ENCODE measurements at places on chromosomes 5 and 9. TPM values are rescaled to one million over a fixed set of nuclear protein-coding genes. Genes with fewer than 3 reads are reported as not detected.

The MTRR gene
- 16.2 TPM for total RNA-seq

- no peaks in the 10 kb centered on the region for H3K36me3 ChIP-seq
- H3K4me1 ChIP-seq = no peaks in the 10 kb centered on the region
- H3K27ac ChIP-seq = no peak overlapping the region
- no peak overlapping the region for H3K4me3 ChIP-seq
- no peaks in the 10 kb centered on the region for H3K27me3 ChIP-seq
Measured at GRCh38 chr9:89153232-89154017, 25.2 kb downstream of the SHC3 start.

GRCh38 chr9:113570749-113571711 is 107.5 kb downstream of the RGS3 start:
- H3K4me3 ChIP-seq = no peak overlapping the region
- no peak overlapping the region for H3K27ac ChIP-seq

DNA sequence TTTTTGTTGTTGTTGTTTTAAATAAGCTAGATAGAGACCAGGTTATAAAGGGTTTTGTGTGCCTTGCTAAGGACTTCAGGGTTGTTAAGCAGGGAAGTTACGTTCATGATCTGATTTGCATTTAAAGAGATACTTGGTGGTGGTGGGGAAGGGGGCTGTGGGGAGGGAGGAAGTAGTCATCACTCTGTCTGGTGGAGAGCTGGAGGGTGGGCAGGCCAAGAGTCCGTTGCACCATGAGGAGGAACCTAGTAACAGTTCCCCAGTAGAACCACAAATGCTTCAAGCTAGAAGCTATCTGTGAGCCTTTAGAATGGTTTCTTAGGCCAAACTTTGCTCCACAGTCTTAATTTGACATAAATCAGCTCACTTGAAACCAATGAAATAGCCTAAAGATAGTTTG is 18.7 kb upstream of the ROPN1L start:
- H3K36me3 ChIP-seq = peaks cover 79% of the 10 kb centered on the region
- DNase-seq = no peak
- no peak overlapping the region for H3K4me3 ChIP-seq
- H3K27ac ChIP-seq = no peak overlapping the region
- no peaks in the 10 kb centered on the region for H3K4me1 ChIP-seq

DNA sequence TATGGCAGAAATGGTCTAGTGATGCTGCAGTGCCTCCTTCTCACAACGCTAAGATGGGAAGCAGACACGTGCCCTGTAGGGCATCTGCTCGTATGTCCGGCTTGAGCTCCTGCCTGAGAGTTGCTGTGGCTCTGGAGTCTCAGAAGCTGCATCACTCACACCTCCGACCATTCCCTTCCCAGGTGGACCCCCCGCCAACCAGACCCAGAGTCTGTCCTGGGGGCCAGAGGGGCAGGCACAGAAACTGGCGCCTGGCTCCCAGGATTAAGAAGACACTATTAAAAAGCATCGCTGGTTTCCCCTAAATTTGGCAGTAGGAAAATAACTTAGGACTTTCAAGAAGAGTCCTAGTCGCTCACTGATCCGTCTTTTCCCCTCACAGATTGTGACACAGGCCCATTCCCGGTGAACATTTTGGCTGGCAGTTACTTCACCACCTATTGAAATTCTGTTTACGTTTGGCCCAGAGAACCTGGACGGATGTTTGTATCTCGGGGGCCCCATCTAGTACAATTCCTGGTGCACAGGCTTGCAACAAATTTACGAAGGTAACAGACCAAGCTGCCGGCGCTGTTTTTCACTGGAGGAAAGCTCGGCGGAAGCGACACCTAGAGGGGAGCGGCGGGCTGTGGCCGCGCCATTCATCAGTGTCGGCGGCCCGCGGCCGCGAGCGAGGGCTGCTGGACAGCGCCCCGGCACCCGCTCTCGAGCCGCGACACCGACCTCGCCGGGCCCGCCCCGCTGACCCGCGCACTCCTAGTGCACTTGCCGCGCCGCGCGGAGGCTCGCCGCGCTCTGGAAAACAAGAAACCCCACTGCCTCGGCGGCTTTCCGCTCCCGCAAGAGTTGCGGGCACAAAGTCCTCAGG is 1.6 kb downstream of the FSTL4 start:
- H3K4me1 ChIP-seq = peaks cover 31% of the 10 kb centered on the region
- no peaks in the 10 kb centered on the region for H3K36me3 ChIP-seq
- no peak overlapping the region for H3K4me3 ChIP-seq
- no peak overlapping the region for H3K27ac ChIP-seq

- no peaks in the 10 kb centered on the region for H3K4me1 ChIP-seq
- DNase-seq = no peak
- no peaks in the 10 kb centered on the region for H3K36me3 ChIP-seq
- no peak overlapping the region for H3K27ac ChIP-seq
- H3K27me3 ChIP-seq = no peaks in the 10 kb centered on the region
Measured at GRCh38 chr9:19976226-19976625, 187.4 kb upstream of the SLC24A2 start.

DNA sequence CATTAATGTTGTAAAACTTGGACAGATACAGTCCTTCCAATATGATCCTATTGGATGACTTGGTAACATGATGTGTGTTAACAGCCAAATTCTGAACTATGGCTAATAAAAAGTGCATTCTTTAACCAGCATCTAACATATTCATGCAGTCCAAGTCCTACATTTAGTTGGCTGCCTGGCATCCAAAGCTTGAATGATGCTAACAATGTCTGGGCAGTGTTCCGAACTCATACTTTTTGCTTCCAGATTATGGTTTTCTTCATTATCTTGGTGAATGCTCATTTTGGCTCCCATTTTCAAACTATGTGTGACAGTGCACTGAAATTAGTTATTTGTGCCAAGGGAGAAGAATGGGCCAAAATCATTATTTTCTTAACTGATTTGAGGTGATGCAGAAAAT is 2.8 kb downstream of the FAM174A start:
- H3K4me1 ChIP-seq = peaks cover 31% of the 10 kb centered on the region
- no peak for DNase-seq
- no peak overlapping the region for H3K27ac ChIP-seq
- no peaks in the 10 kb centered on the region for H3K36me3 ChIP-seq
- H3K4me3 ChIP-seq = no peak overlapping the region

DNA sequence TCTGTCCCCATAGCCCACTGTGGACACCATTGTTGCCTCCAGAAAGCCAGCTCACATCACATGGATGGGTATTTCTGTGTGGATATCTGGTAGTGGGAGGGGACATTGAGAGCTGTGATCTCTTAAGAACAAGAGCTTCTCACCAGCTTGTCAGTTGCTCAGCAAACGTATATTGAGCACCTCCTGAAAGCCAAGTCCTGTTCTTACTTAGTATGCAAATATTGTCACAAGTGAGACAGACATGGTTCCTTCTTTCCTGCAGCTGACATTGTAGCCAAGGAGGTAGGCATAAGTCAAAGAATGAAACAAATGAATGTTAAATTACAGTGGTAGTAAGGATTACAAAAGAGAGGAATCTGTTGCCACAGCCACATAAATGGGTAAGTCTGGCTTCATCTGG is 3.8 kb downstream of the TCOF1 start:
- peaks cover 49% of the 10 kb centered on the region for H3K36me3 ChIP-seq
- DNase-seq = no peak
- no peak overlapping the region for H3K4me3 ChIP-seq
- H3K4me1 ChIP-seq = no peaks in the 10 kb centered on the region

GRCh38 chr9:109471475-109472393 is 26.4 kb downstream of the PTPN3 start:
- H3K27ac ChIP-seq = no peak overlapping the region
- no peaks in the 10 kb centered on the region for H3K27me3 ChIP-seq
- no peaks in the 10 kb centered on the region for H3K36me3 ChIP-seq
- H3K4me1 ChIP-seq = no peaks in the 10 kb centered on the region
- no peak overlapping the region for H3K4me3 ChIP-seq
- DNase-seq = no peak

- no peaks in the 10 kb centered on the region for H3K4me1 ChIP-seq
- H3K36me3 ChIP-seq = no peaks in the 10 kb centered on the region
- DNase-seq = no peak
- H3K27me3 ChIP-seq = no peaks in the 10 kb centered on the region
Measured at GRCh38 chr5:10017786-10018185, 231.9 kb downstream of the ATPSCKMT start.

GRCh38 chr9:19630760-19631159 is 158.1 kb downstream of the SLC24A2 start:
- no peaks in the 10 kb centered on the region for H3K4me1 ChIP-seq
- H3K36me3 ChIP-seq = no peaks in the 10 kb centered on the region
- H3K27ac ChIP-seq = no peak overlapping the region
- no peak for DNase-seq
- H3K27me3 ChIP-seq = no peaks in the 10 kb centered on the region
- H3K4me3 ChIP-seq = no peak overlapping the region

GRCh38 chr5:168291964-168292785 is 730 bp downstream of the WWC1 start:
- peaks cover 8% of the 10 kb centered on the region for H3K4me1 ChIP-seq
- no peak overlapping the region for H3K27ac ChIP-seq
- peak overlapping the region; percentile 51 for H3K4me3 ChIP-seq

The LCP2 gene
- total RNA-seq = 6.5 TPM

The PCDHGA8 gene
- total RNA-seq = 5.0 TPM

The PCSK1 gene
- total RNA-seq = 0.52 TPM

GRCh38 chr5:121497176-121497575 is 354.5 kb upstream of the FTMT start:
- H3K27ac ChIP-seq = no peak overlapping the region
- no peaks in the 10 kb centered on the region for H3K36me3 ChIP-seq
- no peaks in the 10 kb centered on the region for H3K27me3 ChIP-seq
- H3K4me1 ChIP-seq = no peaks in the 10 kb centered on the region

DNA sequence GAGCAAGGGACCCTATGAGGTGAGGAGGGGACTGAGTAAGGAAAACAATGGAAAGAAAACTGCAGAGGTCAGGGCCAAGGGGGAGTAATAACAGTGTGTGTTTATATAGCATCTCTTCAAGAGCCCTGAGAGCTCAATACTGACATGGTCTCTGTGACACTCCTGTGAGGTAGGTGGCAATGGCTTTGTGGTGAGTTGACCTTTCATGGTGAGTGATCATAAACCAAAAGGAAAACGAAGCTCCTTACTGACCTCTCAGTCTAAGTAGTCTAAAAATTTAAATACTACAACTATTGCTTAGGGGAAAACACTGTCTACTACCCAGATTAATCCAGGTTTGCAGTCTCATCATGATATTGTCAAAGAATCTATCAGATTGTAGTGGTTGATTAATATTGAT is 130.9 kb downstream of the SNCAIP start:
- no peak overlapping the region for H3K4me3 ChIP-seq
- no peak for DNase-seq
- H3K4me1 ChIP-seq = no peaks in the 10 kb centered on the region
- no peaks in the 10 kb centered on the region for H3K36me3 ChIP-seq

DNA sequence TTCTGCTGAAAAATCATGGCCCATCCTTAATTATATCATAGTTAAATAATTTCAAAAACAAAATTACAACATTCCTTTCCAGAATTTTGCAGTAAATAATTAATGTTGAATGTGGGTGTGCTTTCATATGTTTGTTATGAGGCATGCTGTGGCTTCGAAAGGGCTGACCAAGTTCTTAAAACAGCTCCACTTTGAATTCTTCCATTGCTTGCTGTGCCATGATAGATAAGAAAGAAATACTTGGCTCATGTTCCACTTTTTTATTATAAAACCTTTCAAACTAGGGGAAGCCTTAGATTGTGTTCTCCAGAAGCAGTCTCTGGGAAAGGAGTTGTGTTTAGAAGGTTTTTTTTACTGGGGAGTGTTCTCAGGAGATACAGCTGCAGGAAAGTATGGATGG is 1278.7 kb upstream of the DMAC1 start:
- no peak overlapping the region for H3K27ac ChIP-seq
- H3K27me3 ChIP-seq = no peaks in the 10 kb centered on the region
- no peaks in the 10 kb centered on the region for H3K36me3 ChIP-seq
- H3K4me1 ChIP-seq = no peaks in the 10 kb centered on the region
- no peak overlapping the region for H3K4me3 ChIP-seq
- DNase-seq = no peak

GRCh38 chr5:173802670-173803165 is 85.4 kb upstream of the CPEB4 start:
- H3K27ac ChIP-seq = no peak overlapping the region
- no peaks in the 10 kb centered on the region for H3K36me3 ChIP-seq
- H3K4me1 ChIP-seq = peaks cover 7% of the 10 kb centered on the region
- DNase-seq = peak; percentile 66
- no peak overlapping the region for H3K4me3 ChIP-seq
- H3K27me3 ChIP-seq = no peaks in the 10 kb centered on the region

- H3K27ac ChIP-seq = no peak overlapping the region
- H3K4me1 ChIP-seq = no peaks in the 10 kb centered on the region
- no peak overlapping the region for H3K4me3 ChIP-seq
- DNase-seq = no peak
- no peaks in the 10 kb centered on the region for H3K27me3 ChIP-seq
Measured at GRCh38 chr5:173835661-173836060, 52.5 kb upstream of the CPEB4 start.

The COL5A1 gene
- total RNA-seq = 10.9 TPM

DNA sequence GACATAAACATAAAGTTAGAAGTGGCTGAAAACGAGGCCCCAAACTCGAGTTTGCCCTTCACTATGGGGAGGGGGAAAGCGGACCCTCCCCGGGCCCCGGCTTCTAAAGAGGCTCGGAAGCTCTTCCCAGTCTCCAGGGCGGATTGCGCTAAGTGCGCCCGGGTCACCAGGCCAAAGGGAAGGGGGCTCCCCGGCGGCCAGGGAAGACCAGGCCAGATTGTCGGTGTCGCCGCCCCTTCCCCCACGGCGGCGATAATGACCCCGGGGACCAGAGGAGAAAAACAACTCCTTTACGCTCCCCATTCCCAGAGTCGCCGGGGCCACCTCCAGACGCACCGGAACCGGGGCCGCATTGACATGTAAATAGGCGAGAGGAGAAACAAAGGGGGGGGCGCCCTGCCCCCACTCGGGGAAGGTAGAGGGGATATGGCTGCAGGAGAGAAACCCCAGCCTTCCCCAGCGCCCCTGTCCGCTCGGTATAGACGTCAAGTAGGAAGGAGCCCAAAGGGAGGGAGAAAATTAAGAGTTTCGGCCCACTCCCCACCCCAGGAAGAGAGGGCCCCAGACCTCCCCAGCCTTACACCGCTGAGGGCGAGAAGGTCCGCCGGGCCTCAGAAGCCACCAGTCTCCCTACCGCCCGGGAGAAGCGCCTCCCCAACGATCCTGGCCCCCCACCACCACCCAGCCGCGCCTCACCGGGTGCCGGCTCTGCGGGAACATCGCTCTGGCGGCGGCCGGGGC is 1.7 kb downstream of the TLE1 start:
- H3K4me3 ChIP-seq = peak overlapping the region; percentile 62
- H3K36me3 ChIP-seq = no peaks in the 10 kb centered on the region
- H3K4me1 ChIP-seq = no peaks in the 10 kb centered on the region
- H3K27me3 ChIP-seq = no peaks in the 10 kb centered on the region
- H3K27ac ChIP-seq = peak overlapping the region; percentile 83
- peak; percentile 64 for DNase-seq

DNA sequence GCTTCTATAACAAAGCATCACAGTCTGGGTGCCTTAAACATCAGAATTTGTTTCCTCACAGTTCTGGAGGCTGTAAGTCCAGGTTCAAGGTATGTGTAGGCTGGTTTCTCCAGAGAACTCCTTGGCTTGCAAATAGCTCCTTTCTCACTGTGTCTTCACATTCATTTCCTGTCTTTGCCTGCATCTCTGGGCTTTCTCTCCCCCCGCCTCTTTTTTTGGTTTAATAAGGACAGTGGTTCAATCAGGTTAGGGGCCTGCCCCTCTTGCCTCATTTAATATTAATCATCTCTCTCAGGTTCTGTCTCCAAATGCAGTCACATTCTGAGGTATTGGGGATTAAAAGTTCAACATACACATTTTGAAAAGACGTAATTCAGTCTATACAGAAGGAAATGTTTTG is 225.5 kb upstream of the ATP10B start:
- H3K27me3 ChIP-seq = no peaks in the 10 kb centered on the region
- no peak overlapping the region for H3K27ac ChIP-seq
- H3K4me1 ChIP-seq = no peaks in the 10 kb centered on the region
- DNase-seq = no peak
- H3K4me3 ChIP-seq = no peak overlapping the region

Data from right atrium auricular region (tissue), 2 donors.